ENCODE measurements at places on chromosomes 3 and 15.

GRCh38 chr15:59998950-59999611 lies 5.0 kb upstream of the FOXB1 start:
- DNase-seq: no peak

DNA sequence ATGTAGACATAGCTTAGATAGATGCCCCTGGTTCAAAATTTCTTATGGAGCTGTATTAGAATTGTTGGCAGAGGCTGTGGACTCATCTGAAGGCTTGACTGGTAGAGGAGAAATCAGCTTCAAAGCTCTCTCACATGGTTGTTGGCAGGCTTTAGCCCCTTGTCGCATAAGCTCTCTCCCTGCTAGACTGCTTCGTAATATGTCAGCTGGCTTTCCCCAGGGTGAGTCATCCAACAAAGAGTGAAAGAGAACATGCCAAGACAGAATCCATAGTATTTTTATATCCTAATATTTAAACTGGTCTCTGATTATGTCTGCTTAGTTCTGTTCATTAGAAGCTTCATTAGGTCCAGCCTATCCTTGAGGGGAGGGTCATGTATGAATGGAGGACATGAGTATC lies 427.4 kb upstream of the NAALADL2 start:
- DNase-seq: no peak

DNA sequence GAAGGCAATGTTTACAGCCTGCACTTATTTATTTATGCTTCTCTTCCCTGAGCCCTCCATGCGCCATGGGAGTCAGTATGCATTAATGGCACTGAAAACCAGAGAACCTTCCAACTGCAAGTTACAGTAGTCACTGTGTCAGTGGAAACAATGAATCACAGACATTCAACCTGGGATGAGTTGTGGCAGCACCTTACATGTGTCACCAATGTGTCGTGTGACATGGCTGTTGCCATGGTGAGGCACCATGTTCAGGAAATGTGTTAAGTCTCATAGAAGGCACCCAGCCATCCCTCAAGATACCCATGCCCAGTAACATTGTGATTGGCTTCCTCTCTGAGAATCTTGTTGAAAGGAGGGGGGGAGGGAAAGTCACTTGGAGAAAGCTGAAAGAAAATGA lies 105.0 kb downstream of the FOXP1 start:
- DNase-seq: no peak

DNA sequence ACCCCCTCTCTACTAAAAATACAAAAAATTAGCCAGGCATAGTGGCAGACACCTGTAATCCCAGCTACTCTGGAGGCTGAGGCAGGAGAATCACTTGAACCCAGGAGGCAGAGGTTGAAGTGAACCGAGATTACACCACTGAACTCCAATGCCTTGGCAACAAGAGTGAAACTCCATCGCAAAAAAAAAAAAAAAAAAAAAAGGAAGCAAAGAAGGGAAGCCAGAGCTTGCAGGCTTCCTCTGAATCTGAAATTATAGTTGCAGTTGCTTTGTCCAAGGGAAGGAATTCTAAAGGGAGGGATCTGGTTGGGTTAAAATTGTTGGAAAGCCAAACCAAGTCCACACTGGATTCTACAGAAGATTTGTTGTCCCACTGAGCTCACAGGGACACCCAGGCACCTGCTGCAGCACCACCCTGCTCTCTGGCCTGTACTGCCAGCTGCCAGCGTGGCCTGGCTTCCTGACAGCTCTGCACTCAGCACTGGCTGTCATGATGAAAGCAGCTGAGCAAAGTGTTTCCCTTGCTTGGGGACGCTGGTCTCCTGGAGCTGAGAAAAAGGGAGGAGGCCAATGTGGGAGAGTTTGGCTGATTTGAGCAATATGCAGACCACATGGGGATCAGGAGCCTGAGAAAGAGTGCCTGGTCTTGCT lies 88.8 kb upstream of the HES1 start:
- no peak for DNase-seq

DNA sequence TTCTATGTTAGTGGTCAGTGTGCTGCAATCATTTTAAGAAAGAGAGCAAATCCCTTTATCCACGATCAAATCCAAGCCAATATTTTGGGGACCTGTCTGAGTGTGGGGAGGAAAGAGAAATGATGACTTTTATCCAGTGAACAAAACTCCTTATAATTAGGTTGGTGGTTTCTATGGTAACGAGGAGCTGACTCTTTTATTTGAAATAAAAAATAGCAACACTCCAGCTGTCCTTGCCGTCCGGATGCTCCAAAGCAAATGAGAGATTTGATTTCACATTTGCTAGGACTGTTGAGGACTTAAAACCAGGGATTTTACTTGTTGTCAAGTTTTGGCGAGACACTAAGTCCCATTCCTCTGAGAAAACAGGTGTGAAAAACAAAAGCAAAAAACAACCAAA lies 154.0 kb upstream of the PRICKLE2 start:
- no peak for DNase-seq

GRCh38 chr3:132756108-132756650 lies 34.0 kb upstream of the NPHP3 start:
- DNase-seq: no peak

DNA sequence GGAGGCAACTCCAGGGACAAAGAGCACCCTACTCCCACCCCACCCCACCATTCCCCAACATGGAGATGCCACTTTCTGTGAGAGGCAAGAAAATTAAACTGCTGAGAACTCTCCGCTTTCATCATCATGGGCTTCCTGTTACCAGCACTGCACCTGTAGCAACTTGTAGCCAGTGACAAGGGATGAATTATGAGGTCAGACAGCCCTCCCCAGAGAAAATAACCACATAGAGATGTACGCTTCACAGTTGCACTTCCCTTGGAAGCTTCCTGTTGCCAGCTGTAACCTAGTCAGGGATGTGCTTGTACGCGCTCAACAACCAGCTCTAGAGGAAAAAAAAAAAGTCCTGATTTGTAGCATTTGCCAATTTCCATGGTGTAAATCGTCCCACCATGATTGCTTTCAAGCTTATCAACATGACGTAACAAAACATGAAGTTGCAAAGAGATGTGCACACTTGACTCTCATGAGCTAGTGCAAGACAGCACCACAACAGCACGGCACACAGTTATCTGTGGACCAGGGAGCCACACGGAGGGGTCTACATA lies 145.4 kb downstream of the RAB11A start:
- no peak for DNase-seq

GRCh38 chr15:76972389-76973361 lies 22.3 kb upstream of the PSTPIP1 start:
- no peak for DNase-seq

DNA sequence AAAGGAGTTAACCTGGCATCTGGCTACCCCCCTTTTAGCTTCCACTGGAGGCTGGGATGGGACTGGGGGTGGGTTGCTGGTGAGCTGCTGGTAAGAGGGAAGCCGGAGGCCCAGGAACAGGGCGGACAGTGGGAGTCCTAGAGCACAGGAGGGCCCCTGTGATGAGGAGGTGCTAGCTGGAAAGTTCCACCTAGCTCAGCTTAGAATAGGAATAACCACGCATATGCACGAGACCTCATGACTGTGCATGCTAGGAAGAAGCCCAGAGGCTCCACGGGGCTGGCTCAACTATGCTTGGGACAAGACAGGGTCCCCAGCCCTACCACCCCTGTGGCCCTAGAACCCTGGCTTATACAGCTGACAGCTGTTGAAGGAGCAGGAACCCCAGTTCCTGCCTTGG lies 34.1 kb downstream of the LINGO1 start:
- DNase-seq: no peak

GRCh38 chr15:28098766-28099554 lies at the start of gene OCA2:
TSS of gene OCA2 (minus strand) at chr15:28099315. CDS start at chr15:28081874, 17,441 bp downstream.
- no peak for DNase-seq
